Psoas muscle (tissue), 8 donors: ENCODE measurements at places on chromosomes 7 and 10.

DNA sequence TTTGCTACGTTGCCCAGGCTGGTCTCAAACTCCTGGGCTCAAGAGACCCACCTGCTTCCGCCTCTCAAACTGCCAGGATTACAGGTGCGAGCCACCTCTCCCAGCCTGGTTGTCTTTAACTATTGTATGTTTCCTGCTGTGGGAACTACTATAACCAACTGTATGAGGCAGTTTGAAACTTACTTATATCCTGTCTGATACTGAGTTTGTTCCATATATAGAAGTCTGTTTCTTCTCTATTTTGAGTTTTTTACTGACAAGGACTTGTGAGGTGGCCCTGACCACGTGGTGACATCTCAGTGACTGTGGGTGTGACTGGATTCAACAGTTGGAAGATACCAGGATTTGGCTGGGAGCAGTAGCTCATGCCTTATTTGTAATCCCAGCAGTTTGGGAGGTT is 14.2 kb downstream of the FBH1 start:
- DNase-seq: no peak

- no peak for DNase-seq
Observed at GRCh38 chr7:32068411-32069101, 1.7 kb downstream of the PDE1C start.

- no peak for DNase-seq
Observed at GRCh38 chr7:131849472-131849871, 293.0 kb upstream of the PODXL start.

- no peak for DNase-seq
Observed at GRCh38 chr10:131571346-131571745, 259.8 kb upstream of the TCERG1L start.

DNA sequence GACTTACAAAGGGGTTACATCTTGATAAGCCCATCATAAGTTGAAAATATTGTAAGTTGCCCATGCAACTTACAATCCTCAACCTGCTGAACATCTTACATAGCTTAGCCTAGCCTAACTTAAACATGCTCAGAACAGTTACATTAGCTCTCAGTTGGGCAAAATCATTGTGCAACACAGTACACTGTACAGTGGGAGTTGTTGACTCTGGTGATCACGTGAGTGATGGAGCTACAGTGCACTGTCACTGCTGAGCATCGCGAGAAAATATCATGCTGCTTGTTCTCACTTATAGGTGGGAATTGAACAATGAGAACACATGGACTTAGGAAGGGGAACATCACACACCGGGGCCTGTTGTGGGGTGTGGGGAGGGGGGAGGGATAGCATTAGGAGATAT is 214.9 kb upstream of the ZMIZ1 start:
- no peak for DNase-seq

GRCh38 chr7:2157473-2158279 is 75.1 kb downstream of the MAD1L1 start:
- DNase-seq: peak; percentile 52
